Stimulated activated CD4-positive, alpha-beta T cell treated with anti-CD3 and anti-CD28 coated beads, Interleukin-2, amount 100 ng/mL, for 4 hours (primary cell): ENCODE measurements at places on chromosomes 4 and X.

- no peak for DNase-seq
Measured at GRCh38 chr4:37591349-37591748, 94.8 kb downstream of the RELL1 start.

DNA sequence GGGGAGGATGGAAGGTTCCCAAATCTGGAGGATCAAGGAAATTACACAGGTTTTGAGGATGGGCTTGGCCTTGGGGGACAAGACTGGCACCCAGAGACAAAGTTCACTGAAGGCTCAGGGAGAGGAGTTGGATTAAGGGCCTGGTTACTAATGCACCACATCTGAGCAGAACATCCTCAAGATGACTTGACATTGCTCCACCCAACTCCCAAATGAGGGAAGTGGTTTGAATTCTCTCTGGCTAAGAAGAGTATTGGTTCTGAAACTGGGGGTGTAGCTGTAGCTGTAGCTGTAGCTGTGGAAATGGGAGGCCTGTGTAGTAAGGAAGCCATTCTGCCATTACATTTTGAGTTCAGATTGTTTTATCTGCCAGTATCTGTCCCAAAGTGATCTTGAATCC, 129.4 kb downstream of the RASL11B start:
- no peak for DNase-seq

DNA sequence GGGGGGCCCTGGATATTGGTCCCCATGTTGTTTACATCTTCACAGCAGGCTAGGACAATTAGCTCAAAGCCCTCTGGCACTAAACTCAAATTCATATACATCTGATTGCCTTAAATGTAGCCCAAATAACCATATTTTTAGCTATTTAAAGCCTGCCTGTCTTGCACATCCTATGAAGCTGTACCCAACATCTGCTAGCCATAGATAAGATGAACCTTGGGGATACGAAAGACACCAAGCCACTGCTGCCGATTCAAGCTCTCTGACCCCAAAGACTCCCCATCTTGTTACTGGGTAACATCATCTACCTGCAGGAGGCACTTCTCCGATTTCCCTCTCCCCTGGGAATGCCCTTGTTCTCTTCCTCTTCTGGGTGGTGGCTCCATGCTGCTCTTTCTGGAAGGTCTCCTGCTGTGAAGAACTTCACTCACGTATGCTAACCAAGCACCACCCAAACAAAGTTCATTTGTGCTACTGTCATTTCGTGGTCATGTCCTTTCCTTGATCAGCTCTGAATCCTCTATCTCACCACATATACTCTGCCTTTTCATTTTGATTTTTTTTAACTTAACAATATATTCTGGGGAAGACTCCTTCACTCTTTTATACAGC, 107.7 kb upstream of the ATXN3L start:
- no peak for DNase-seq

DNA sequence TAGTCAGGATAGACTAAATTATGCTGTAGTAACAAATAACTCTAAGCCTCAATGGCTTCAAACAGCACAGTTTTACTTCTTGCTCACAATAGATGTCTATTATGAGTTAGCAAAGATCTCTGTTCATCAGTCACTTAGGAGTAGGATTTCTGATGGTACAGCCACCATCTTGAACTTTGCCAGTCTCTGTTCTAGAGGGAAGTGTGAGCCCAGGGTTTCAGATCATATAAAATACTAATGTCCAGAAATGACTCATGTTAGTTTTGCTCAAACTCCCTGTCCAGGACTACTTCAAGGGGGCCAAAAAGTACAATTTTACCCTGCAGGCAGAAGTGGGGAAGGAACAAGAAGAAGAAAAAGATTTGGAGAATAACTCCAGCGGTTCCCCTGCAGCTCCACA, 77.1 kb upstream of the LSM6 start:
- DNase-seq, result no peak

DNA sequence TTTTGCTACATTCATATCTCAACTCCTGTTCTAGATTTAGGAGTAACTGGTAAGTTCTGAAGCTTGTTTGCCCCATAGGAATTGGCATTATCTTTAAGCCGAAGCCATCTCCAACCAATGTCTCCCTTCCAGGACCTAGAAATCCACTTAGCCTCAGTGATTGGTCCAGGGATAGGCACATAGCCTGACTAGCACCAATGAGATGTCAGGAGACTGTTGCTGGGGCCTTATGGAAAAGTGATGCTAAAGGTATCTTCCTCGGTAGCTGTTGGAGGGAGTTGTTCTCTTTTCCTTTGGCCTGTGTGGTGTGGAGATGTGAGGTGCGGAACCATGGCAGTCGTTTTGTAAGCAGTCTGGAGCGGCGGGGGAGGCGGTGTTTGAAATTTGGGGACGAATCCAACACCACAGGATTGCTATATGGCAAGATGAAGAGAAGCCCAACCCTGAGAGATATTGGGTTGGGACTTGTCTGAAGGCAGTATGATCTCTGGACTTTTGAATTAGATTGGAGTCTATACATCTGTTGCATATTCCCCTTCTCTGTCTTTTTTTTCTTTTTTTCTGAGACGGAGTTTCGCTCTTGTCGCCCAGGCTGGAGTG, 109.8 kb upstream of the ATP6AP2 start:
- no peak for DNase-seq
